ENCODE measurements at places on chromosomes 6 and 20.

GRCh38 chr6:30844118-30844535 lies 40.2 kb upstream of the DDR1 start:
- DNase-seq, result no peak

DNA sequence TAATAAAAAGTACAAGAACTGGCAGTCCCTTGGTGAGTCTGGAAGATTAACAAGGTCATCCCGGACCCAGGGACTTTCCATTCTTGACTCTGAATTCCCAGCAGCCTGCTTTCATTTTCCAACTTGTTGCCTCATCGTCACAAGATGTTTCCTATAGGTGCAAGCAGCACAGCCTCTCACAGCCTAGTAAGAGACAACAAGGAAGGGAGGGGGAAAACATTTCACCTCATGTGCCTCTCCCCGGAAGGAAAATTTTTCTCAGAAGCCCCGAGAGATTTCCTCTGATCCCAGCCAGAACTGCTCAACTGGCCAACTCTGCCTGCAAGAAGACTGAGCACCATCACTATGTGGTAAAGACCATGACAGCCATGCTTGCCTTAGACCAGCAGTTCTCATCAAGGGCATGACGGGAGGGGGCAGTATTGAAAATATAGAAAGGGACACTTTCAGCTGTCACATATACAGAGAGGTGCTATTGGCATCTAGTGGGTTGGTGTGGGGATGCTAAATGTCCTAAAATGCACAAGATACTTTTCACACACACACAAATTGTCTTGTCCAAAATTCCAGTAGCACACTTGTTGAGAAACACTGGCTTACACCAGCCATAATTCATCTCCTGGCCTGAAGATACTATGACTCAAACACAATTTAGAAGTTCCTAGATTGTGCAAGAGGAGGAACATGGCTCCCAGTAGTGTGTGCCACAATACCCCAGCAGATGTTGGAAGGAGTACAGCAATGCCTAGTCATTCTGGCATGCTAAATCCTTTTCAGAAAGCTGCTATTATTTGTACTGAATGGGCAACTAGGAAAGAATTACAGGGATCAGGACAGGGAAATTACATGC lies 10.8 kb upstream of the WTAP start:
- DNase-seq, result no peak

DNA sequence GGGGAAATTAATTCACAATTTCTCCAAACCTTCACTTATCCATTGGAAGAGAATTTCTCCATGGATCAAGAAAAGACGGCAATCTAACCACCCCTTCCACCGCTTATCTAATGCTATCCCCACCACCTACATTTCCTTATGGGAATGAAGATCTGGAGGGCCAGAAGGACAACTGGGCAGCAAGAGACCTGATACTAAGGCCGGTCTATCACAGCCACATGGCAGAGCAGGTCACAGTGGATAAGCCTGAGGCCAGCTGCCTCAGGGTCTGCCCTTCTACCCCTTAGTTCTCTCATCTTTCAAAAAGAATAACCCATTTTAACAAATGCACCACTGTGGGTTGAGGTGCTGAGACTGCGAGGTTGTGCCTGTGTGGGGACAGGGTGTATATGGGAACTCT lies 37.1 kb downstream of the MAN1A1 start:
- DNase-seq, result no peak

GRCh38 chr6:112039431-112039770 lies 14.5 kb upstream of the CCN6 start:
- no peak for DNase-seq

DNA sequence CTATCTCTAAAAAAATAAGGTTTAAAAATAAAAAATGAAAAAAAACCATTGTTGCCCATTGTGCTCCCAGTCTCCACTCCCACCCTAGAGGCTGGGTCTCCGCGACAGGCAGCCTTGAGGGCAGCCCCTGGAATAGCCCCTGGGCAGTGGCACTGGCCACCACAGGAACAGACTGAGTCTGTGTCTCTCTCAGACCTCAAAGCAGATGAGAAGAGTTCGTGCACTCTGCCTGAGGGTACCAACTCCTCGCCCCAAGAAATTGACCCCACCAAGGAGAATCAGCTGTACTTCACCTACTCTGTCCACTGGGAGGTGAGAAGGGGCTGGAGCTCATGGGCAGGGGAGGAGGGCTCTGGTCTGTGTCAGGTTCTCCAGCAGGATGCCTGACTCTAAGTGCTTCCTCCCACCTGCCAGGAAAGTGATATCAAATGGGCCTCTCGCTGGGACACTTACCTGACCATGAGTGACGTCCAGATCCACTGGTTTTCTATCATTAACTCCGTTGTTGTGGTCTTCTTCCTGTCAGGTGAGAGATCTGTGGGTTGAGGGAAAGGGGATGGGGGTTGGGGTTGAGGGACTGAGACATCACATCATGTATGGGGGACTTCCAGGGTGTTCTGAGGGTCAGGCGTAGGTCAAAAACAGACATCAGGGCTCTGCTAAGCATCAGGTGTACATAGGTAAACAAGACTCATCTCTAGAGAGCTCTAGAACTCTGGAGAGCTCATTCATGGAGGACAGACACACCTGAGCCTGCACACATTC lies 35.6 kb downstream of the TM9SF4 start:
- DNase-seq, result no peak

- DNase-seq, result no peak
Observed at GRCh38 chr6:151869787-151870186, 62.3 kb downstream of the ESR1 start.

DNA sequence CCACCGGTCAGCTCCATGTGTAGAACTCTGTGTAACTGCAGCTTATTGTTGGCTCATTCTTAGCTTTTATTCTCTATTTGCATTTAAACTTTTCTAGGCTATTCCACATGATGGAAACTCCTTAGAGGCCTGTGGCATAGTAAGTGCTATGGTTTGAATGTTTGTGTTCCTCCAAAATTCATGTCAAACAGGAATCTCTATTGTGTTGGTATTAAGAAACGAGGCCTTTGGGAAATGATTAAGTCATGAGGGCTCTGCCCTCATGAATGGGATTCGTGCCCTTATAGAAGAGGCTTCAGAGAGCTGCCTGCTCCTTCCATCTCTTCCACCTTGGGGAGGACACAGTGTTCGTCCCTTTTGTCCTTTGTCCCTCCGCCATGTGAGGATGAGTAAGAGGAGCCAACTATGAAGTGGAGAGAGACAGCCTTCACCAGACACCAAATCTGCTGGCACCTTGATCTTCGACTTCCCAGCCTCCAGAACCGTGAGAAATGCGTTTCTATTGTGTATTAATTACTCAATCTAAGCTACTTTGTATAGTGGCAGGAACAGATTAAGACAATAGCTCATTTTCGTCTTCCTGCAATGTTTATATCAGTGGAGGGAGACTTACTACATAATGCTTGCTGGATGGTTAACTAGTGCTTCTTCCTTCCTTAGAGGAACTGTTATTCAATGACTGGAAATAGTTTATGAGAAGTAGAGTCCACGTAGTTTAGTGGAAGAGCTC lies 361.1 kb downstream of the FARS2 start:
- DNase-seq, result no peak

- DNase-seq, result no peak
Observed at GRCh38 chr6:158018041-158018771, 36.5 kb downstream of the SYNJ2 start.

- no peak for DNase-seq
Observed at GRCh38 chr6:134147034-134147533, 94.7 kb upstream of the SLC2A12 start.

DNA sequence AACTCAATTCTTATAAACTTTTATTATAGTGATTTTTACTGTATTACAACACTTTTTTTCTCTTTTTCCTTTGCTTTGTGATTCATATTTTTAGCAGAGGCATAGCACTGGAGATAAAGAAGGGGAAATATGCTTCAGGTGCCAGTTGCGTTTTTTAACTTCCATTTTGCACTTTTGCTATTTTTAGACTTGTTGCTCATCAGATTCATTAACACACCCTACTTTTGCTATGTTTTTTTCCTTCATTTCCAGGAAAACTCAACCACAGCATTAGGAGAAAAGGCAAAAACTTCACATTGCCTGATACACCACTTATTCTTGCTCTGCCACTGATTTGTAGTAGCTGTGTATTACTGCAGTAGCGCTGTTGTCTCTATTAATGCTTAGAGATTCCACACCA lies 8.0 kb upstream of the TMEM30A start:
- no peak for DNase-seq

- DNase-seq, result no peak
Observed at GRCh38 chr20:4089756-4090487, 74.6 kb upstream of the RNF24 start.

GRCh38 chr6:156126535-156126934 lies 650.6 kb upstream of the ARID1B start:
- no peak for DNase-seq

DNA sequence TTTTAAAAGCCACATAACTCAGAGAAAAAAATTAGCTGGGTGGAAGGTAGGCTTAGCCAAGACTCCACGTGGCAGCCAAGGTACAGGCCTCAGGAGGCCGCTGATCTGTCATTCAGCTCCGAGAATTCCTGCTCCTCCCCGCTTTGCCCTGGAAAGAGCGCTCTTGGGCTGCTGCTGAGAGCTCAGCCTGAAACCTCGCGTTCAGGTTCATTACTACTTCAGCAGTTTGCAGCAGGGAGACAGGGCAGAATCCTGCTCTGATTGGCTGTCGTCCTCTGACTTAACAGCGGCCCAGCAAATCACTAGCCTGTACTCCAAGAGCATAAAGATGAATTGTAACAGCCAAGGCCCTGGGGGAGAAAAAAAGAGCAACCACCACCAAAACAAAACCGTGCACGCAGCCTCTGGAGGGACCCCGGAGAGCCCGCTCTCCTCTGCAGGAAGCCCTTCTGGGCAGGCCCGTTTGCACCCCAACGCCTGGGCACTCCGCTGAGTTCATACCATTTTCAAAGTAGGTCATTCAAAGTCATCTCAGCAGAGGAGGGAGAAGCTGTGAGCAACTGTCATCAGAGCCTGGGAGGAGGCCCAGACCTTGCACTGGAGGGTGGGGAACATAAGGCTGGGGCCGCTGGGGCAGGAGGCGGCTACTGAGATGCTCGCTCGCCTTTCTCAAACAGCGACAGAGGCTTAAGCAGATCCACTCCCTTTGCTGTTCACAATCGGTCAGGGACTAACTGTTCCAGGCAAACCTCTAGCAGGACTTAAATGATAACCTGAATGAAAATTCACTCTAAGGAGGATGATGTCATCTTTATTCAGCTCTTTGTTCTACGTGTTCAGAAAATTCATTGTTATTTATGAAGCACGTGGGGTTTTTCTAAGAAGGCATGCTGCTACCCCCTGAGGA lies 42.3 kb upstream of the ATXN1 start:
- DNase-seq, result no peak

- no peak for DNase-seq
Observed at GRCh38 chr6:141548966-141549365, 583.8 kb upstream of the GJE1 start.

- DNase-seq, result no peak
Observed at GRCh38 chr6:12245763-12246718, 44.1 kb upstream of the EDN1 start.

- no peak for DNase-seq
Observed at GRCh38 chr6:159582736-159583135, 110.3 kb downstream of the SOD2 start.

GRCh38 chr6:99745651-99746050 lies 139.0 kb downstream of the PRDM13 start:
- no peak for DNase-seq

DNA sequence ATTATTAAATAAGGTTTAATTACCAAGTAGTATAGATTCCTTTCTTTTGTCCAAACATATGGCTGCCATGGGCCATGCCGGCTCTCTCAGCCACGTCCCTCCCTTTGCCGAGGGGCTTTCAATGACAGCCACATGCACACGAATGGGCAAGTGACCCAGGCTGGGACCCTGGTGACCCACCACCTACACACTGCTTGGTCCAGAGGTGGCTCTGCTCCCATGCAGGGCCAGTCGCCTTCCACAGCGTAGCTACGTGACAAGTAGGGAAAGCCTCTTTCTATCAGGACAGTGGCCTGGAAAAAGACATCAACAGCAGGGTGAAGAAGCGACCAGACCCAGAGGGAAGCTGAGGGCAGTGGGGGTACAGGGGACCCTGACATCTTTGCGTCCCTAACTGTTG lies 152.8 kb upstream of the CST7 start:
- no peak for DNase-seq

- DNase-seq, result peak; percentile 75
Observed at GRCh38 chr6:29627755-29628418, 5.1 kb downstream of the GABBR1 start.

- DNase-seq, result no peak
Observed at GRCh38 chr20:47351643-47352331, 4.7 kb downstream of the ZMYND8 start.

DNA sequence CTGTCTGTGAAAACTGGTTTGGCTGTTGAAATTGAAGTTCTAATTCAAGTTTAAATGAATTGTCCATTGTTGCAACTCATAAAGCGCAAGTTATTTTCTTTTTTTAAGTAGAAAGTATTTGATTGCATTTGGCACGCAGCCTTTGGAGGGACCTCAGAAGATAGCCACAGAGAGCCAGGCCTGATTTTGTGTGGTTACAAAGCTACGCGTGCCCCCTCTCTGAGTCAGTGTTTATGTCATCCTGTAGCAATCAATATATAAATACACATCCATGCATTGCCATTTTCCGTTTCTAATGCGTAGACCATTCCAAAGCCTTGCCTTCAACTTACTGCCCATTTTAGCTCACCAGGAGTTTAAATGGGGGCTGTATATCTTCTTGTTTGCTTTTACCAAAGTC lies 173.2 kb downstream of the TMEM242 start:
- DNase-seq, result no peak

GRCh38 chr6:42729731-42730130 lies 7.3 kb upstream of the PRPH2 start:
- no peak for DNase-seq

DNA sequence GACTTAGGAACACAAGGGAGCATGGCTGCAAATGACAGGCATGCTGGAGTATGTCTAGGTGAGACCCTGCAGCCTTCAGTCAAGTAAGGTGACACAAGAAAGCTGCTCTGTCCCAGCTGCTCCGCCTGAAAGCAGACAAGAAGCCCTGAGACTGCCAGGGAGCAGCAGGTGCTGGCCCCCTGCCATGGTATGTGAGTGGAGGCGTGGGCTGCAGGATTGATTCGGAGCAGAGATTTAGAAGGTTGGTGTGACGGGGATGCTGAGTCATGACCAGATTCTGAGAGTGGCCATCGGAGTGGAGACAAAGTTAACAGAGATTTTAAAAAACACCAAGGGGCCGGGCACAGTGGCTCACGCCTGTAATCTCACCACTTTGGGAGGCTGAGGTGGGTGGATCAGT lies 17.8 kb downstream of the LRP11 start:
- DNase-seq, result no peak

DNA sequence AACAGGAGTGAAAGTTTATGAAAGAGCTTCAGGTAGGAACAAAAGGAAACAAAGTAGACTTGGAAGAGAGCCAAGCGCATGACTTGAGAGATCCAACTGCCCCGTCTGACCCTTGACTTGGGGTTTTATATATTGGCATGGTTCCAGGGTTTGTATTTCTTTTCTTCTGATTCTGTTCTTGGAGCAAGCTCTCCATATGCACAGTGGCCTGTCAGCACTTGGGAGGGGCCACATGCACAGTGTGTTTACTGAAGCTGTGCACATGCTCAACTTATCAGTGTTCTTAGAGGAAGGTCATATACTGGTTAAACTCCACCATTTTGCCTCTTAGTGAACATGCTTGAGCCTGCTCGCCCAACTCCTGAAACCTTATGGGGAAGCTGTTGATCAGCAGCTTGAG lies 953.7 kb downstream of the TFAP2A start:
- DNase-seq, result no peak
